ENCODE measurements at places on chromosomes 16 and 17.

- no peak for DNase-seq
These were observed 8.8 kb downstream of the CYGB start for GRCh38 chr17:76528528-76529223.

DNA sequence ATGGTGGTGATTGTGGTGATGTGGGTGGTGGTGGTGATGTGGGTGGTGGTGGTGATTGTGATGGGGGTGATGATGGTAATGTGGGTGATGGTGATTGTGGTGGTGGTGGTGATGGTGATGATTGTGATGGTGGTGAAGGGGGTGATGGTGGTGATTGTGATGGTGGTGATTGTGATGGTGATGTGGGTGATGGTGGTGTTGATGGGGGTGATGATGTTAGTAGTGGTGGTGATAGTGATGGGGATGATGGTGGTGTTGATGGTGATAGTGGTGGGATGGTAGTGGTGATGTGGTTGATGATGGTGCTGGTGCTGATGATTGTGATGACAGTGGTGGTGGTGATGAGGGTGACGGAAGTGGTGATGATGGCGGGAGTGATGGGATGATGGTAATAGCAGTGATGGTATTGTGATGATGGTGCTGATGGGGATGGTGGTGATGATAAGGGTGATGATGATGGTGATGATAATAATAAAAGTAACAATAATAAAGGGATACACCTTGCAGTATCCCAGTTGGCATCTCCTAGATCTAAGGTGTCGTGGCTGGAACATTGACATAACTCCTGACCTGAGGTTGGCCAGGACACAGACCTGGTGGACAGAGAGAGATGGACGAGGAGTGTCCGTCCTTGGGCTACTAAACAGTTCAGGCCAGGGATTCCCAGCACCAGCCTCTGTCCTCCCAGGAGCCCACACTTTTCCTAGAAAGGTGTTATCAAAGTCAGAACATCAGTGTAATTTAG, 344.5 kb downstream of the SEC14L1 start:
- DNase-seq: no peak

DNA sequence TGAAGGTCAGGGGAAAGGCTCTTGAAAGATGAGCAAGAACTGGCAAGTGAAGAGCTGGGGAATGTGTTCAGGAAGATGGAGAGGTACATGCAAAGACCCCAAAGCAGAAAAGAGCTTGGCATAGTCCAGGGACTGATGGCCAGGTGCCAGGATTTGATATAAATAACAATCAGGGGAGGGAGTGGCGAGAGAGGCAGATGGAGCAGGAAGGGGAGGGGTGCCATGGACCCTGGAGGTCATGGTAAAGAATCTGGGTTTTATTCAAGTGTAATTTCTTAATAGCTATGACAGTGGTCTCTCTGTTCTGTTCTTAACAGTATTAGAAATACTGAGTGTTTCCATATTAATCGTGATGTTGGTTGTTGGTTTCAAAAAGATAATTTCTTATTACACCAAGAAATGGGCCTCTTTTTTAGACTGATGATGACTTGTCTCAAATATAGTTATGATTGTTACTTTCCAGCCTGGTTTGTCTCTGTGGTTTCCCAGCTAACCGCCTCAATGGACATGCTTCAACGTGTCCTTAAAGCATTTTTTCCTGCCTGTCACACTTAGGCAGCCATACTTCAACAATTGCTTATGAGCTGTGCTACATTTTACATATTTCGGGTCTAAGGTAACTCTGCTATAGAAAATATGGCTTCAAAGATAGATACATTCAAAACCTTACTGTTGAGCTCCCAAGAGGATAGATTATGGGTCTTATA, 49.4 kb downstream of the MYH10 start:
- no peak for DNase-seq

DNA sequence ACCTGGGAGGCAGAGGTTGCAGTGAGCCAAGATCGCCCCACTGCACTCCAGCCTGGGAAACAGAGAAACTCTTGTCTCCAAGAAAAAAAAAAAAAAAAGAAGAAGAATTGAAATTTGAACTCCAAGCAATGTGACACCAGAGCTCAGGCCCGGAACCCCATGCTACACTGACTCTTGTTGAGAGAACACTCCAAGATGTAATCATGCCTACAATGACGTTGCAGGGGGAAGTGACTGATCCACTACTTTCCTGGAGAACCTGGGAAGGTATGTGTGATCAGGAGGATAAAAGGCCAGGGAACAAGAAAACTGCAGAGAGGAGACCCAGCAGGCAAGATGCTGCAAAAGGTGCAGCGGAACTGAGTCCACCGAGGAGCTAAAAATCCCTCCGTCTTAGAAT, 57.9 kb downstream of the ADCY9 start:
- DNase-seq: no peak

- no peak for DNase-seq
These were observed 132.0 kb downstream of the PMP22 start for GRCh38 chr17:15133143-15133542.

- DNase-seq: no peak
These were observed 39.4 kb downstream of the XPO6 start for GRCh38 chr16:28172336-28172735.

GRCh38 chr16:54073356-54073755, 213.2 kb downstream of the IRX3 start:
- DNase-seq: no peak

DNA sequence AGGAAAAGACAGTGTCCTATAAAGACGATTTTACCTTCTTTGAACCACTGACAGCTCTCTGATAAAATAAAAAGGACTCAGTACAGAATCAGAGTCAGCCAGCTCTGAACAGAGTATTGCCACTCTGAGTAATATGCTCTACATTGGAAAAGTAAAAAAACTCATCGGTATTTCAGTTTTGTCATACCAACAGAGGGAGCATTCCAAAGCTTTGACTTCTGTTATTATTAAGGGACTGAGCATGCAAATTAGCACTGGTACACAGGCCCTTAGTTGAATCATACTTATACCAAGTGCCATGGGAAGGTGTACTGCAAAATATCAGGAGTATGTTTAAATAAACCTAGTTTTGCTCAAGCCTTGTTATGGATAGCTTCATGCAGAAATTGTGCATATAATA, 509.0 kb upstream of the KIF2B start:
- no peak for DNase-seq

GRCh38 chr16:81275795-81276194, 37.3 kb downstream of the BCO1 start:
- no peak for DNase-seq

DNA sequence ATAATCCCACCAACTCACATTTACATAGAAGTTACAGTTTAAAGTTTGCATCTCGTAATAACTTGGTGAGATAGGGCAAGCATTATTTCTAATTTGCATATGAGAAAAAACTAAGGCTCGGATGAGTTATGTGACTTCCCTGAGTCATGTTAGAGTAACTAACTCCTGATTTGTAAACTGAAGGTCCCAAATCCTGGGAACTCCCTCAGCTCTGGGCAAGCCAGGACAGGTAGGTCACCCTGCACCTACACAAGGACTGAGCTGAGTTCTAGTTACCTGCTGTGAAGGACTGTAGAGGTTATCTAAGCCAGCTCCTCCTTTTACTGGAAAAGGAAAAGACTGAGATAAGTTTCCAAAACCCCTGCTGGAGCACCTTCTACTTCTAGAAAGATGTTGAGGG, 92.1 kb upstream of the HLF start:
- no peak for DNase-seq

DNA sequence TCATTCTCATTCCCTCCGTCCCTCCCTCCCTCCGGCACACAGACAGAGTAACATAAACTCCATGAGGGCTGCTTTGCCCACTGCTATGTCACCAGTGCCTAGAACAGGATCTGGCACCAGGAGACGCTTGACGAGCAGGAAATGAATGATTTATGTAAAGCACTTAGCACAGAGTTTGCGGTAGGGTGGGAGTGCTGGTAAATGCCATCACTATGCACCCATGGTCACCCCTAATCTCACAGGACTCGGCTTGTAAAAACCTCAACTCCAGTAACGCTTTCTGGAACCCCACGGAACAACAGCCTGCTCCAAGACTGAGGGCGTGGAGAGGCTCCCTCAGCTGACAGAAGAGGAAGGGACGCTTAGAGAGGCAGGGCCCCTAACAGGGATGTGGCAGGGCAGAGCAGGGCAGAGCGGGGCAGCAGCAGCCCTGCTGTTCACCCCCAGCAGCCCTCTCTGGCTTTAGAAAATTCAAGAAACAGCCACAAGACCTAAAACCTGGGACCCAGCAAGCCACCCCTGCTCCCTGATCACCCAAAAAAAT, 156.9 kb downstream of the C16orf78 start:
- DNase-seq: no peak
